Stimulated activated naive CD4-positive, alpha-beta T cell treated with Interleukin-2 at 50 U/mL for 16 hours (primary cell): ENCODE measurements at places on chromosomes 2 and 18.
A peak's percentile ranks its signal among the peaks of the same experiment; 100 is the strongest.

- no peak for DNase-seq
Measured at GRCh38 chr2:95333888-95334338, 36.8 kb downstream of the KCNIP3 start.

- DNase-seq, result no peak
Measured at GRCh38 chr2:241049739-241050623, 51.6 kb downstream of the SNED1 start.

- DNase-seq, result no peak
Measured at GRCh38 chr2:179262077-179262660, 2.5 kb downstream of the SESTD1 start.

- no peak for DNase-seq
Measured at GRCh38 chr18:46060359-46060841, 11.7 kb downstream of the PSTPIP2 start.

- DNase-seq, result no peak
Measured at GRCh38 chr2:47271054-47272000, 116.2 kb upstream of the STPG4 start.

- no peak for DNase-seq
Measured at GRCh38 chr18:7885865-7886264, 318.7 kb downstream of the PTPRM start.

GRCh38 chr2:159557437-159558034 is 58.8 kb downstream of the BAZ2B start:
- DNase-seq, result no peak

DNA sequence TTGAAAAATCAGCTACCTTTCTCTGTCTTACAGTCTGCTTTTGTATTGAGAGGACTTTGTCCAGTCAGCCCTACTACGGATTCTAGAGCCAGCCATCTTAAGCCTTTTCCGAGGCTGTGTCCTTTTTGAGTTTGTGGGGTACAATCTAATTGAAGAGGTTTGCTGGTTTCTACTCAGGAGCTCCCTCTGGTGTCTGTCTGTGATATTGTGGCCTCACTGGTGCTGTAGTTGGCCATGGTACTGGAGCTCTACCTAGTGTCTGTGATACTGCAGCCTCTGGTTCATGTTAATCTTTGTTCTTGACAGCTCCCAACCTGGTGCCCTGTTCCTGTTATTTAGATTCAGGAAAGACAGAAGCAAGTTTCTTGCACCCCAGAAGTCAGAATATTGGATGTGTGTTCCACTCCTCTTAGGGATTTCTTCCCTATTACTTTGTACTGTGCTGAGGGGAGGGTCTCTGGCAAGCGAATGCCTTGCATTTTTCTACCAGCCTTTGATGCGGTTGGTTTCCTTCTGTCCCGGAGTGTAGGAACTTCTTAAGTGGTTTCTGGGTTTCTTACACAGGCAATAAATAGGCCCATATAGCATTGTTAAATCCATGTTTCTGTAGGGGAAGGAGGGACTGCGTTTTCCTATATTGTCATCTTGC is 78.5 kb downstream of the ACSL3 start:
- peak; percentile 21 for DNase-seq

DNA sequence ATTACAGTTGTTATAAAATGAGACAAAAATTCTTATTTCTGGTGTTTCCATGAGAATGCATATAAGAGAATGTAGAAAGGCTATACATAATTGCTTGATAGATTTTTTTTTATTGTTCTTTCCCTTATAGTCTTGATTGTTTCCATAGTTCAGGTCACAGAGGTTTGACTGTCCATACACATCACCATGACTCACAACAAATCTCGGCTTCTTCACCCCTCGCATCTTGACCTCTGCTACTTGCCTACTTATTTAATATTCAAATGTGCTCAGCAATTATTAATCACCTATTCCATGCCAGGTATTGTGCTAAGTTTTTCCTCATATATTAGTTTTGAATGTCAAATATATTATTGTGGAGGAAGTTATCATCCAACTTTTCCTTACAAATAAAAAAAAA is 789.6 kb downstream of the RNF144A start:
- DNase-seq, result no peak

GRCh38 chr18:79356435-79356834 is 39.3 kb upstream of the NFATC1 start:
- no peak for DNase-seq

DNA sequence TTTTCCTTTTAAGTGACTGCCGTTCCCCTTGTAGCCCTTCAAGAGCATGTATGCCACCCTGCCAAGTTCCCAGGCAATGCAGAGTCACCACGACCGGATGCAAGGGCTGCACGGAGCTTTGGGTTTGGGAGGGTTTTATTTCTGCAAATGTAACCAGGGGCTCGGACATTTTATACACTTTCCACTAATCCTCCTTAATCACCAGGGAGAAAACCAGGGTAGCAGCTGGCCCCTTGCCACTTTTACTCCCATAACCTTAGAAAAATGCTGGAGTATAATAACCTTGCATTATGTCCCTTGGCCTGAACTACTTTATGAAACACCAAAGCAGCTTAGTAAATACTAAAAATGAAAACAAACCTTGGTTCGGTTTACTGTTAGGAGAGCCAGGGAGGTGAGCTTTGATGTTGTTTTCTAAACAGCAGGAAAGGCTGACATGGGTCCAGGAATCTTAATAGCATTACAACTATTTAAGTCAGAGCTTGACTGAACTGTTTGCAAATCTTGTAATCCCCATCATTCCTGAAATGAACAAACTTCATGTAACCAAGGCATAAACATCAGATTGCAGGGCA is 152.8 kb upstream of the RIOK3 start:
- no peak for DNase-seq

GRCh38 chr2:61640406-61640805 is 102.2 kb upstream of the XPO1 start:
- no peak for DNase-seq

GRCh38 chr2:62143696-62144095 is 52.2 kb upstream of the B3GNT2 start:
- DNase-seq, result no peak

- DNase-seq, result no peak
Measured at GRCh38 chr2:209946539-209946938, 55.9 kb upstream of the RPE start.

- no peak for DNase-seq
Measured at GRCh38 chr18:63619661-63620060, 24.4 kb downstream of the SERPINB4 start.
